ENCODE measurements at places on chromosomes 12 and 14. TPM values are rescaled to one million over a fixed set of nuclear protein-coding genes. Genes with fewer than 3 reads are reported as not detected.

DNA sequence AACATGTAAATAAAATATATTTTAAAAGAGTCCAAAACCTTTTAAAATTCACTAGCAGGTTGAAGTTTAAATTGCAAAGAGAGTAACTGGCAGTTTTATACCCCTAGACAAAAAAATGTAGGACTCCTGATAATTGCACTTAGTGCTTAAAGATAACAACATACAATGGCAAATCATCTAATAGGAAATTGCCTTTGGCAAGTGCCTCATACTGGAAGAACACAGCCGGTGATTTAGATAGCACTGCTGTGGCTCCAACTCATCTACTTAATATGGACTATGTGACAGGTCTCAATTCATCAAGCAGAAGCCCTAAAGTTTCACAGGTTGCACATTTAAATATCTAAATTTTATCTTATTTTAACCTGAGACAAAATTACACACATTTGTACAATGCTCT is 13.4 kb downstream of the C12orf50 start:
- DNase-seq: no peak

ZNF410 gene
- total RNA-seq: 44.8 TPM

RNF212B gene
- total RNA-seq: not detected

- DNase-seq: peak; percentile 81
Observed at GRCh38 chr12:64256166-64256800, 34.2 kb upstream of the KICS2 start.

- DNase-seq: no peak
Observed at GRCh38 chr12:109796057-109796456, 37.1 kb downstream of the TRPV4 start.

SARNP gene
- 81.0 TPM for total RNA-seq

- DNase-seq: no peak
Observed at GRCh38 chr12:118391836-118392235, 15.5 kb downstream of the SUDS3 start.

DNA sequence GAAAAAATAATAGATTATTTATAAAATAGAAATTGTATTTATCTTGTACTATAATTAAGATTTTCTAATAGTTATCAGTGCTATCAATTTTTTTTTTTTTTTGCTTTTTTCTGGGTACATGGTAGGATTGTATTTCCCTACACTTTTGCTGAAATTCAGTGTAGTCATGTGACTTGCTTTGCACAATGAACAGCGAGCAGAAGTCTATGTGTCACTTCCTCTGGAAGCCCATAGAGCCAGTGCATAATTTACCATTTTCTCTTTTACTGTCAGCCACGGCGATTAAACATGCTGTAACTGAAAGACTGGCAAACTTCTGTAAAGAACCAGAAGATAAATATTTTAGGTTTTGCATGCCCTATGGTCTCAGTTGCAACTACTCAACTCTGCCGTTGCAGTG is 80.8 kb upstream of the PPP1R12A start:
- no peak for DNase-seq
